AG04449 (cell line): ENCODE measurements at places on chromosomes 1 and 21.

DNA sequence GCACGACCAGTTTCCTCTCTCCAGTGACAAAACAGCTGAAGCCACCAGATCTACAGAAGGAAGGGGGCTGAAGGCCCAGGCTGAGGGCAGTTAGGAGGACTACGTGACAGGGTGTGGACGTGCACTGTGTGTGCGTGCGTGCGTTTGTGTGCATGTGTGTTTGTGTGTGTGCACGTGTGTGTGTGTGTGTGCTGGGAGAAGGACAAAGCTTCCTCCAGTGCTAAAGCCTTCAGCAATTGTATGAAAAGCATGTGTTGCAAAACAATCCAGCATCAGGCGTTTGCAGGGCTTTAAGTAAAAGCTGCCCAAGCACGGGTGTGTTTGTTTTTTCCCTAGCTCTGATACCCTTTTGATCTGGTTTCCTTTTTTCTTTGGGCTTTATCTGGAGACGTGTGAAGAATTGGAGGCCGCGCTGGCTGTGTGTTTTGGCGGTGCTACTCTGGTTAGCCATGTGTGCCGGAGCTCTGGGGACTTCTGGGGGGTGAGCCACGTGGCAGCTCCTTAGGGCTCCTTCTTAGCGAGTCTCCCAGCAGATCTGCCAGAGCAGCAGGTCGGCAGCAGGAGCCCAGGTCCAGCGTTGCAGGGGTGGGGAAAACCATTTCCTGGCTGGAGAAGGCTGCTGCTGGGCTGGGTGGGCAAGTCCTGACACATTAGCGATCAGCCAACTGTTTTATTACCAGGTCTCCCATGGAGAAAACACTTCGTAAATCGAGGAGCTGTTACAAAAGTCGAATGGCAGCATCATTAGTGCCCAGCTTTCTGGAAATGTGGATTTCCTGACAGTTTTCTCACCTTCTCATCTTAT lies 73.4 kb downstream of the UCK2 start:
- DNase-seq: no peak

GRCh38 chr21:39062196-39062595 lies 121.1 kb downstream of the PSMG1 start:
- no peak for DNase-seq

- DNase-seq: no peak
Observed at GRCh38 chr1:169529068-169529642, 43.4 kb upstream of the SLC19A2 start.

GRCh38 chr1:73766786-73767348 lies 431.1 kb downstream of the LRRIQ3 start:
- no peak for DNase-seq

DNA sequence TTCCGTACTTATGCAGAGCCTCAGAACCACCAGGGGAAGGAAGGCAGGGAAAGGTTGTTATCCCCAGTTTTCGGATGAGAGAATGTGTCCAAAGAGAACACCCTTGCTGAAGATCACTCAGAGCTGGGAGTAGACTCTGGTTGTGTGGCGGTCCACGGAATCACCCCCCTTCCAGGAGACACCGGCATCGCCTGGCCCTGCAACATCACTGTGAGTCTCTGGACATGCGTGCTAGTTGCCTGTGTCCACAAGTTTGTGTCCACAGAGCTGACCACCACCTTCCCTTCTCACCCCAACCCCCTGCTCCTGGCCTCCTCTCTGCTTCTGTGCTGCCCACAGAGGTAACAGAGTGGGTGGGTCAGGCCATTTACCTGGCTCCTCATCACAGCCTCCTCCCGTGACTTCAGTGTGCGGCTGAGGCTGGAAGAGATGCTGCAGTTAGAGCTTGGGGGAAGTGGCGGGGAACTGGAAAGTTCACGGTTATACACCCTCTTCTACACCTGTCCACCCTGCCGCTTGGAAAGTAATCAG lies 7.3 kb downstream of the MYBPH start:
- DNase-seq: no peak

DNA sequence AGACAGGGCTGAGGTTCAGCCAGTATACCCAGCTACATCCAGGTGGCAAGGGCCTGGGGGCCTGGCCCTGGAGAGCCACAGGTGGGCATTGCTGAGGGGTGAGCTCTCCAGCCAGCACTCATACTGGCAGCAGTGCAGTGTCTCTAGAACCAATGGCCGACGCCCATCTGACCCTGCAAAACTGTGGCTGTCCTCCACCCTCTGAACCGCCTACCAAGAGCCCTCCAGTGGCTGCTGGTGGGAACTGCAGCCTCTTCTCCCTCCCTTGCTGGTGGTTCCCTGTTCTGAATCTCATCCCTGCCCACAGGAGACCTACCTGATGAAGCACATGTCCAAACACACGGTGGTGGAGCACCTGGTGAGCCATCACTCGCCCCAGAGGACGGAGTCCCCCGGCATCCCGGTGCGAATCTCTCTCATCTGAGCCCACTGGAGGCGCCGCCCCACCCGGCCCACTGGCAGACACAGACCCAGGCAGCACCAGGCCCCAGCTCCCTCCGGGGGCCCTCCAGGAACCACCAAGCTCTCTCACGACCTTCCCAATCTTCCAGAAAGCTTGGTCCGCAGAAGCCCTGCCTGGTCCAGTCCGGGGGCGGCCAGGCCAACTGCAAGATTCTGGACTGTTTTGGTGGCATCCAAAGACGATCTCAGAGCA lies 22.1 kb downstream of the A3GALT2 start:
- DNase-seq: no peak

- DNase-seq: no peak
Observed at GRCh38 chr1:174399211-174399610, 48.6 kb upstream of the GPR52 start.

DNA sequence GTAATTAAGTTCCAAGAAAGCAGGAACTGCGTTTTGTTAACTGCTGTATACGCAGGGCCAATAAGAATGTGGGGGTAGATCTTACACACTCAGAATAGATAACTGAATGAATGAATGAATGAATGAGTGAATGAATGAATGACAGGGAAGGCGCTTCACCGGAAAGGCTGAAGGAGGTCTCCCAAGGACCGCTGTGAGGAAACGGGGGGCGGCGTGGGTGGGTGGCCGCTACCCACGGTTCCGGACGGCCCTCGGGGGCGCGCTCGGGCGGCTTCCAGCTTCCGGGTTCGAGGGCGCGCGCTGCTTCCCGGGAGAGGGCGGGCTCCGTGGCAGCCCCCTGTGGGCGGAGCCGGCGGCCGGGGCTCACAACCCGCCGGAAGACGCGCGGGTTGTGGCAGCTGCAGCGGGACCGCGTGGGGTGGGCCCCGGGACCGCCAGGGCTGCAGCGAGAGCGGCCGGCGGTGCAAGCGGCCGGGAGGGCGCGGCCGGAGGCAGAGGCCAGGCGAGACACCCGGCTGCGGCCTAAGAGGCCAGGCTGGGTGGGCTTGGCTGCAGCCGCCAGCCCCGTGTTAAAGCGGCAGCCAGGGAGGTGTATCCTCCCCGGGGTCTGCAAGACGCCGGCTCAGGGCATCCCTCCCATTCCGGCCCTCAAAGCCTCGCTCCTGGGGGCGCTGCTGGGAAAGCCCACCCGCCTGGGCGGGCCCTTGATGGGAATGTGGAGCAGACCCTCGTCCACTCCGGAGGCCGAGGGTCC lies at the start of gene ZFP69:
ZFP69 (plus strand) TSS at position 367 of the 754 bp plus-strand sequence. CDS start 2,072 bp downstream, outside the sequence.
- DNase-seq: no peak

GRCh38 chr1:201253906-201254624 lies 29.2 kb upstream of the PKP1 start:
- DNase-seq: no peak

DNA sequence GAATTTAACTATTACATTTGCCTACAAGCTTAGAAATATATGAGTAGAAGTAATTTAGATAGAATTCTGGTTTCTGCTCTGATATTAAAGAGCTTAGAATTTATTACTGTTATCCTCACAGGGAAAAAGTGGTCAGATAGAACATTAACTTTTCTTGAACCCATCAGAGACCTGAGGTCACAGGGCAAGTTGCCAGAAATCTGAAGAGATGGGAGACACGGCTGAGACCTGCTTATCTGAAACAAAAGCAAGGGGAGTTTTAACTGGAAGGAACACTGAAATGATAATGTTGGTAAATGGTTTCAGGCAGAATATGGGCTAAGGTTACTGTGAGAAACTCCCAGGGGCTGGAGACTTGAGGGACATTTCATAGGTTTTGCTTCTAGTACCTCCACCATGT lies 28.0 kb upstream of the USP25 start:
- no peak for DNase-seq
